ENCODE measurements at places on chromosomes 7 and 10. TPM values are rescaled to one million over a fixed set of nuclear protein-coding genes. Genes with fewer than 3 reads are reported as not detected.

The ELOVL3 gene
- not detected for total RNA-seq

The WBP1L gene
- 15.7 TPM for total RNA-seq

The MICALL2 gene
- 13.4 TPM for total RNA-seq

The USP54 gene
- 19.1 TPM for total RNA-seq

DNA sequence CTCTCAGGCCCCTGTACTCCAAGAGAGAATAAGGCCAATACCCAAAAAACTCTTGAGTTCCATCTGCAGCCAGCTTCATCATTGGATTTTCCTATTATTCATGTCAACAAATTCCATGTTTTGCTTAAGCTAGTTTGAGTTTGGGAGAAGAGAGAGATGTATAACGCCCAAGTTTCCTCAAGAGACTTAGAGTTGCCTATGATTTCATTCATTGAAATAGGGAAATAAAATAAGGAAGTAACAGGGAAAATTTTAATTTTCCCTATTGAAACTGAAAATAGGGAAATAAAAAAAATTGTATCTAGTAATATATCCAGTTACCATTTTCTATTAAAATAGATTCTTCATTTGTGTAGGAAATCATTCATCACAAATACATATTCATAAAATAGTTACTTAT lies 66.5 kb upstream of the SVIL start:
- DNase-seq: no peak

- DNase-seq: peak; percentile 68
These were observed at the start of gene GPR37 for GRCh38 chr7:124765401-124766352. Gene GPR37 (minus strand): TSS chr7:124765792. CDS start chr7:124764976, 816 bp downstream.

DNA sequence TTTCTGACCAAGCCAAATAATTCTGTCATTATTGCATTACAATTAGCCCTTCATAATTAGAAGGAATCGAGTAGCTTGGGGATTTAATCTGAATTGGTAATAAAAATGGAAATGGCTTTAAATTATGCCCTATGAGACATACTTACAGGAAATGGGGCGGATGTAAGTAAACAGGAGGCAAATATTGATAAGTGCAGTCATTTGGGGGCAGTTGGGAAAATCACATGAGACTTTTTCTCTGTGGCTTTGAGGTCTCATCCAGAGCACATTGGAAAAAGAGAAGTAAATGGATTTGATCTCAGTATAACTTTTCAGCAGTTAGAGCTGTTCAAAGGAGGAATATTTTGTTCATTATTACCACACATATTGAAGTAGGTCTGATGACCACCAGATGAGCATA lies 307.8 kb upstream of the POM121L12 start:
- no peak for DNase-seq

DNA sequence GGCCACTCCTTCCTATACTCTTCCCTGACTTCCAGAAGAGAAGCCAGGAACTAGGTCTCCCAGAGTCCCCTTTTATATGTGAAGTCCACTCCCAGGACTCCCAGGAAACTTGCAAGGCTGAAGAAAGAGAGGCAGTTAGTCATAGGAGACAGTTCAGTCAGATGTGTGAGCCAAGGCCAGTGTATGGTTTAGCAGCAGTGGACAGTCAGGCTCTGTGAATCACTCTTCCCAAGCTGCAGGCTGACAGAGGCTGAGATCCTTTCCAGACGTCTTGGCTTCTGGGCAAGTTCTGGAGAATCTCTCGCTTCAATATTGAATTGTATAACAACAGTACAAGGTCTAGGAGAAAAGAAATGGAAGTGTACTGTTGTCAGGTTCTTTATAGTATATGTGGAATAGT lies 26.9 kb downstream of the BLVRA start:
- DNase-seq: no peak

DNA sequence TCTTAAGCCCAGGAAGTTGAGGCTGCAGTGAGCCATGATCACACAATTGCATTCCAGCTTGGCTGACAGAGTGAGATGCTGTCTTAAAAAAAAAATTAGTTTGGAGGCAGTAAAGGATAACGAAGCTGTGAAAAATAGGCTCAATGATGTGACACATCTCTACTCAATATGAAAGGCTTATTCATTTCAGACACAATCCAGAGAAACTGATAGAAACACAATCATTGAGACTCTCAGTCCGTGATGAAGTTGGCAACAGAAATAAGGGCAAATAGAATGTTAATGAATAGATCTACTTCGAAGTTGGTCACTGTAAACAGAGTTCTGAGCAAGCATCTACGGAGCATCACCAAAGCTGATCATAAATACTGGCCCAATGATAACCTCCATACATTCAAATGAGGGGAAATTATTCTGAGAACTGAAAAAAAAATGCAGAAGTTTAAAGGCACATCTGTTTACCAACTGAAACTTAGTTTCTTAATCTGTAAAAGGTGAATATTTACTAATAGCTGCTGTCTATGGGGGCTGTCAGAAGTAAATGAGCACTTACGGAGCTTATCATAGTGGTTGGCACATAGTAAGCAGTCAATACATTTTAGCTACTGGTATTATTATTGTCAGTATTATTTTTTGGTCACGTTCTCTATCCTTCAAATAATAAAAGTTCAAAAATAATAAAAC lies 70.4 kb downstream of the AKR1B1 start:
- DNase-seq: no peak

DNA sequence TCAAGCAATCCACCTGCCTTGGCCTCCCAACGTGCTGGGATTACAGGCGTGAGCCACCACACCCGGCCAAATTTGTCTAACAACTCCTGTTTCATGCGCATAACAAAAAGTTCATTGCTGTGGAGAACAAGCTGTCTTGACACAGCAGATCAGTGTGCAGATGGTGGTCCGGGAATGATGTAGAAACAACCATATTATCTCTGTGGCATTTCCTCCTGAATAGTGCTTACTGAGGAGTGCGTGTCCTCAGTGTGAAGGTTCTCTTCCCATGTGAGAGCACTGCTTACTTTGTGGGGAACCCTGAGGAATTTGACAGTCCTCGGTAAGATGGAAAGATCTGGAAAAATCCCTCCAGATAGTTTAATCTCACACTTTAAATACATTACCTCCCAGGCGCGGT lies 30.3 kb upstream of the ZNF438 start:
- DNase-seq: no peak

DNA sequence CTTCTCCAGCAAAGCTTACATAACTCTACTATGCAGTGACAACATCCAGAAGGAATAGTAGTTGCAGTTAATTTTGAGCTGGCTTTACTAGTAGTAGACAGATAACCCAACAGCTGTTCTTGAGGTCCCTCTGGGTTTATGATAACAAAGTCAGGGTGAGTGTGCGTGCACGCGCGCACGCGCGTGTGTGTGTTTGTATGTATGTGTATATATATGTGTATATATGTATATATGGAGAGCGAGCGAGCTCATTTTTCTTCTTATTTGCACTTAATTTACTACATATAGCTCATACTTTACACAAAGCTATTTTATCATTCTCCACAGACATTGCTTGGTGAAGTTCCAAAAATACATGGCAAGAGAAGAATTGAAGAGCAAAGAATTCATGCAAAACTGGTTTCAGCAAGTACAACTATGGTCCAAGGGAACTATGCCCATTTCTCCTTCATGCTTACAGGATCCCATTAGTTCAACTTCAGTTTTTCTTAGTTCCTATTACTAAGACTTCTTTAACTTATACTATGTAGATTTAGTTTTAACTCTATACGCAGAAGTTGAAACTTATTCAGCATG lies 105.9 kb upstream of the TMEM168 start:
- no peak for DNase-seq

GRCh38 chr10:102016416-102016815 lies 39.6 kb downstream of the ARMH3 start:
- no peak for DNase-seq

DNA sequence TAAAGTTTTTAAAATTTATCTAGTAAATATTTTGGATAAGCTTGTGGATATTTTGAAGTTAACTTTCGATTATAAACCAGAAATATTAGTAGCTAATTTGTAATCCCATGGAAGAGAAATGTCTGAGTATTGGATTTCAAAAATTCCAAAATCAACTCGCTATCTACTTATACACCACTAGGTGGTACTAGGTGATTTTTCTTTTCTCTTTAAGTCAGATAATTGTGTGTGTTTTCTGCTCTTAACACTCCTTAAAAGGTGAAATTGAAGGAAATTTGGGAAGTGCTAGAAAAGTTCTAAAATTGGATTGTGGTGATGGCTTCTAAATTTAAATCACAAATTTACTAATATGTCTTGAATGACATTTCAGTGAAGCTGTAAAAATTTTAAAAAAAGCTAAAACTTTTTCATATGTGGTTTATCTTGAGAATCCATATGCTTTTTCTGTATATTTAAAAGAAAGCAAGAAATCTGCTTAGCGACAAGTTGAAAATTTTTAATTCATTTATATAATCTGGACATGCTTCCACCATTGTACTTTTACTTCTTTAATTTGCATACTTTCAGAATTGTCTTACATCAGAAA lies 90.2 kb downstream of the IPMK start:
- DNase-seq: peak; percentile 37

DNA sequence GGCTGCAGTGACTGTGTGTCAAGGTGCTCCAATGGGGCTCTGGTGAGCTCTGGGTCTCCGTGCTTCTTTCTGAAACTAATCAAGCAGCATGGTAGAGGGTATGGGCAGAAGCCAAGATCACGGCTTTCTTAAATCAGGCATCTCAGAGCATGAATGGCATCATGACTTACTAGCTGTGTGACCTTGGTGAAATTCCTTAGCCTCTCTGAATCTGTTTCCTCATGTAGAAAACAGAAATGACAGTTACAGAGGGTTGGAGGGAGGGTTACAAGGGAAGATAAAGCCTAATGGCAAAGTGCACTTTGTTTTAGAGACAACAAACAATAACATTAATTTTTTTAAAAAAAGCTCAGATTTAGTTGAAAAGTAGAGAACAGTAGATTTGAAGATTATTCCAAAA lies 34.9 kb downstream of the FRMPD2 start:
- no peak for DNase-seq

GRCh38 chr7:47636433-47637175 lies 54.7 kb upstream of the TNS3 start:
- DNase-seq: no peak

DNA sequence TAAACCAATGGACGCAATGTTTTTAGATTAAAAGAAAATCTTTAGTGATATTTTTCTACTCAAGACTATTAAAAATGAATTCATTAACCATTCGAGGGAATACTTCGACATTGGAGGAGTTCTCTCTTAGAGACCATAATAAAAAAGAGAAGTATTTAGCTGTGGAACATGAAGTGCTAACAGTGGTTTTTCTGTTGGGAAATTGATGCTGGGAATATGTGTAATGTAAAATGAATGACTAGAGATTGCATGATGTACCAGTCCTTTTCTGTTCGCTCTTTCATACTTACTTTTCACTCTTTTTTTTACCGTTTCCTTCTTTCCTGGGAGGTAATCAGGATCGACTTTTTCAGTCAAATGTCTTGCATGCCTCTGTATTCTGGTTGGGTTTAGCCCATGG lies 41.3 kb downstream of the ST7 start:
- no peak for DNase-seq

DNA sequence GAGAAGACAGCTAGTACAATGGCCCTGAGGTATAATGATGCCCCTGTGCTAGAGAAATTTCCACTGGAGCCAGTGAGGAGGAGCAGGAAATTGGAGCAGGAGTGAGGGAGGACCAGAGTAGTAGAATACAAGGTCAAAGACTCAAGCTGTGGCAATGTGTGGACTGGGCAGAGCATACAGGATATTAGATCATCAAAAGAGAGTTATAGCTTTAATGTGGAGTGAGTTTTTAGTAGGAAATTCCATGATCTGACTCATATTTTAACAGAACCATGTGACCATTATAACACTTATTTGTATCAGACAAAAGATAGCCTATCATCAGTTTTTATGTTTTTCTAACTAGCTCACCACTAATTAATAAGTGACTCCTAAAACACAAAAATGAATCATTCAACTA lies 154.1 kb downstream of the DGKB start:
- peak; percentile 78 for DNase-seq

DNA sequence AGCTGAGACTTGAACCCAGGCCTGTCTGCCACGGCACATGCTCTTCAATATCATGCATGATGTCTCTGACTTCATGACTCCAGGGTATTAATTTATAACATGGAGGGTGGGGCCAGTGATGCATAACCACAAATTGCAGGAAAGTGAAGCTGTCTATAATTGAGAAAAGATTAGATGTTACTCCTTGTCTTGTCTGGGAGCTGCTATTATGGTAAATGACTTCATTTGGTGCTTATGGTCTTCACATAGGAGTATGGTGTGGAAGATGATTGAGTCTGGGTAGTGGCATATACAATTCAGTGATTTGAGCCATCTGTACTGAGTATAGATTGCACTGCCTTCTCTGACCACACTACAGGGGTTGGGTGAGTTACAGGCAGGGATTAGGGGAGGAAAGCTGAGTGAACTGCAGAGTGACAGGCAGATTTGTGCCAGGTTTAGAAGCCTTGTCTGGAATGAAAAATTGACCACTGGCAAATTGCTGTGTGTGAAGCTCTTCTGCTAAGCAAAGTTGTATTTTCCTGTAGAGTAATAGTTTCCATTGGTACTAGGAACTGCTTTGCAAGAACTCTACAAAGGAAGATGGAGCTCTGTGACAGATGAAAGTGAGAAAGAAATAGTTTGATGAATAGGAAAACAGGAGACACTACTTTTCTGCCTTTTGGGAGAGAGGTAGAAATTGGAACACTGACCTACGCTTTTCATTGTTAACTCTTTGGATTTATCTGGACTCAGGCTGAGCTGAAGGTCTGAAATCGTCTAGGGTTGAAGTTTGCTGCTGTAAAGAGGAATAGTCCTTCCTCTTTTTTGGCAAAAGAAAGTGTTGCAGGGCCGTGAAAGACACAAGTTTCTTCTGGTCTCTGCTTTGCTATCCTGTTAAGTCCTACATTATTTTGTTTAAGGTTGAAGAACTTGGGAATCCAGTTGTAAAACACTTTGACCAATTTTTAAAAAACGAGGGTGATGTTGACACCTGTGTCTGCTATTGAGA lies 2.7 kb downstream of the SND1 start:
- no peak for DNase-seq

DNA sequence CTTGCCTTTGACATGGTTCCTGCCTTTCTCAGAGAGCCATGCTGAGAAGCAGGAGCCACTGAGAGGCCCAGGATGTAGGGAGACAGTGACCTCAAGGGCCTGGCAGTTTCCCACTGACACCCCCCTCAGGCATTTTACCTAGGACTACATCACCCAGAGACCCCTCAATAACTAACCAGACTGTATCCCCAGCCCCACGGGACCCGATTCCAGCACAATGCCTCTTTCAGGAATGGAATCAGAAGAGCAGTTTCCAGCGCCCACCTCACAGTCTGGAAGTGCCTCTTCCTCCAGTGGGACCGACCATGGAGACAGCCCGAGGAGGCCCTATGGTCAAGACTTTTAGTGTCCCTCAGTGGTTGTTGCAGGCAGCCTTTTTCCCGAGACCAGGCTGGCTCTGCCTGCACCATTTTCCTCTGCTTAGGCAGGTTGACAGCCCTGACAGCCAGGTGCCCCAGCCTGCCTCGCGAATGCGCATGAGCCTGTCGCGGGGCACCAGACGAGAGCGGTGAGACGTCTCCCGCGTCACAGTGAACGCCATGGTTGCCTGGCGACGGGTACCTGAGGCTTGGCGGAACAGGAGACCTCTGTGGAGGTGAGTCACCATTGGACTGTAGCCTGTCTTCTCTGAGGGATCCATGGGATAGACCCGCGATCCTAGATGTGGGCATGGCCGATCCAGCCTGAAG lies 28.4 kb upstream of the ZNF273 start:
- no peak for DNase-seq

All from H4 (cell line).